Spinal cord (tissue), 10 donors: ENCODE measurements at places on chromosomes 13 and 19. TPM values are rescaled to one million over a fixed set of nuclear protein-coding genes. Genes with fewer than 3 reads are reported as not detected.

Gene MBD3L2
- not detected for total RNA-seq

Gene CEACAM16
- not detected for total RNA-seq

Gene CEBPA
- total RNA-seq: 5.1 TPM

Gene RNF225
- not detected for total RNA-seq

Gene GNA15
- 3.6 TPM for total RNA-seq

Gene SLC10A2
- not detected for total RNA-seq

Gene C2CD4C
- 9.4 TPM for total RNA-seq

Gene LRRC63
- 0.61 TPM for total RNA-seq

Gene MUC16
- under 0.01 TPM for total RNA-seq

Gene ZNF256
- 11.1 TPM for total RNA-seq

Gene CD209
- 2.5 TPM for total RNA-seq

Gene ZIK1
- 19.2 TPM for total RNA-seq
